Stimulated activated CD4-positive, alpha-beta T cell treated with anti-CD3 and anti-CD28 coated beads, TNF-alpha, amount 100 ng/mL, for 24 hours (primary cell): ENCODE measurements at places on chromosomes 3 and 15.

- DNase-seq, result no peak
These were observed 159.3 kb downstream of the WDR76 start for GRCh38 chr15:43985976-43986680.

DNA sequence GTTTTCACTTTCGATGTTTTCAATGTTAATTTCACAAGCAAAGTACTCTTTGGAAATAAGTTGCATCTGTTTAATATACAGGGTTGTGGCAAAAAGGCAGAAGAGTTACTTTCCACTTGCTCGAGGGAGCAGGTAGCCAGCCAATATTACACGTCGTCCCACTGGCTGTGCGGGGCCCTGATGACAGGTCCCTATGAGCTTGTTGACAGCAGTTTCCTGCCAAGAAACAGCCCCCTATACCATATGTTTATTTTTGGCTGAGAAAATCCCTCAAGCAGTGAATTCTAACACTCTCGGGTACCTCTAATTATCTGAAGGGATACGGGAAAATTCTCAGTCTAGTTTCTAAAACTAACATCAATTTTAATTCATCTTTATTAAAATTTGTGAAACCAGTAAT, 116.8 kb upstream of the SGO1 start:
- DNase-seq, result no peak

GRCh38 chr3:191066669-191067068, 132.4 kb upstream of the OSTN start:
- no peak for DNase-seq

GRCh38 chr3:69929019-69929418, 70.5 kb upstream of the SAMMSON start:
- DNase-seq, result no peak

GRCh38 chr15:83219026-83219425, 11.4 kb upstream of the HDGFL3 start:
- no peak for DNase-seq

DNA sequence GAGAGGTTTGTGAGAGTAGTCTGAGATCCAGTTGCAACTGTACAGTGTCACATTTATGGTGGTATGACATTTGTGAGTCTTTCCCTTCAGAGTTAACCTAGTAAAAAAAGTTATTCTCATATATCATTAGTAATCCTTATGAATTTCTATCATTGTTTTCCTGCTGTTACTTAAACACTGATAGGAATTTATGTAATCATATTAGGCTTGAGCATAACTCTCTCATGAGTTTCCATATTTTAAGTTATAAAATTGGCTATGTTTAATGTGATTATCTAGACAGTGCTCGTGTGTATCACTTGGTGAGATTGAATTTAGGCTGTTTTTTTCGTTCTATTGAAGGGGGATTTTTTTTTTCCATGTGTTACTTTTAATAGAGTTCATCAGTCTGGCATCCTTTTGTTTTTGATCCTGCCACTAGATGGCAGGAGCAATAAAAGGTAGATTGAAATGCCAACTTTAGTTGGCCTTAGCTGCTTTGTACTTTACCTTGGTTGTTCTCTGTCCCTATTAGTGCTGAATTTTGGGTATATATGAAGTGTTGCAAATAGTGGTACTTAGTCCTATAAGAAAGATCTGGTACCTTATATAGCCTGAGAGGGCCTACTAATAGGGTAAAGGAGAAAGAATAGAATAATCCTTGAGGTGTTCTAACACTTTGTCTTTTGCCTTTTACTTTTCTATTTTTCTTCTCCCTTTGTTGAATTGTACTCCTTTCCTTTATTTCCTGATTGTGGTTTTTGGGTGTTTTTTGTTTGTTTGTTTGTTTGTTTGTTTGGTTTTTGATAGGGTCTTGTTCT, 17.9 kb downstream of the STT3B start:
- DNase-seq, result no peak

DNA sequence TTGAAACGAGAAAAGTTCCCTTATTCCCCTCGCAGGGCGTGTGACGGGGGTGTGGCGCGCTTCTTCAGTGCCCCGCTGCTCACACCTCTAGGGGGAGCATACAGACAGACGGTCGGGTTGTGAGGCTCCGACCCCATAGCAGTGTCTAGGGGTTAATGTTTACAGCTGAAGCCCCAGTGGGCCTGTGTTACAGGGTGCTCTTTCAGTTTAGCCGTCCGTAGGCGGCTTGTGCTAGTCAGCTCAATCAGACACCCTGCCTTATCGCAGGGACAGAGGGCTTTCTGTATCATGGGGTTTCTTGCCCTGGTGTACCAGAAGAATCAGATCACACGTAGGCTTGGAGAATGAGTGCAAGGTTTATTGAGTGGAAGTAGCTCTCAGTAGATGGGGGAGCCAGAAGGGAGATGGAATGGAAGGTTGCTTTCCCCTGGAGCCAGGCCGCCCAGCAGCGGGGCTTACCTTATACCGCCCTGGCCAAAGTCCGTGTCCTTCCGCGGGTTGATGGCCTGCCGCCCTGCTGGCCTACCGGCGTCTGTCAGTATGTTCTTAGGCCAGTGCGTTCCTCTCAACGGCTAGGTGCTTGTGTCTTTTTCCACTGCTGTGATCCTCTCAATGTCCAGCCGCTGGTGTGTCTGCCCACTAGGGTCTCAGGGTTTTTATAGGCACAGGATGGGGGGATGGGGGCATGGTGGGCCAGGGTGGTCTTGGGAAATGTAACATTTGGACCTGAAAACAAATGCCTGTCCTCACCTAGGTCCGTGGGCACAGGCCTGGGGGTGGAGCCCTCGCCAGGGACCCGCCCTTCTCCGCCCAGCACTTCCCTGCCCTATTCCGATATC, 32.2 kb upstream of the ACP3 start:
- DNase-seq, result no peak

DNA sequence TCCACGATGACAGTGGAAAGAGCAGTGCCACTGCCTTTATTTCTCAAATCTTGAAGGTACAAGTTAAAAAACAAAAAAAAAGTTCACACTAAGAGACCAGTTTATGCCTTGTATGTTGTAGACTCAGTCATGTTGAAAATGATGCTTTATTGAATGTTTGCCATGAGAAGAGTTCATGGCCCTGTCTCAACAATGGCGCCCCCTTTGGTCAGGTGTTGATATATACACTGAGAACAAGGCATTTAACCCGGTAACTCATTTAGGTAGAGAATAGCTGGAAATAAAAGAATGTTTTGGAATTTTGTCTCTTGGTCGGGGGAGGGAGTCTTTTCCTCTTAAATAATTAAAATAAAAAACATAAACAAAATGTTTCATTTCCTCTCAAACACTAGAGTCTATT, 145.6 kb upstream of the SLC2A2 start:
- DNase-seq, result no peak
